ENCODE measurements at places on chromosomes 6 and 20.

GRCh38 chr6:118896339-118897136 lies 2.6 kb downstream of the ASF1A start:
- no peak for DNase-seq

DNA sequence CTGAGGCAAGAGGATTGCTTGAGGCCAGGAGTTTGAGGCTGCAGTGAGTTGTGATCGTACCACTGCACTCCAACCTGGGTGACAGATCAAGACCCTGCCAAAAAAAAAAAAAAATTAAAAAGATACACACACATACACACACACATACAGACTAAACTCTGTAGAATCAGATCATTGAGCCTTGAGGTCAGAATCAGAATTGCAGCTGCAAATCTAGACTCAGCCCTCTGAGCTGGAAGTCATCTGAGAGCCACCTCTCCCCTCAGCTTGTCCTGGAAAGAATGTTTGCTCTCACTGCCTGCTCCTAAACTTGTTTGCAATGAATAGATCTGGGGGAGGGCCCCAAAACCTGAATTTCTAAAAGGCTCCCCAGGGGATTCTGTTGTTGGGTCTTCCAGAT lies 41.4 kb upstream of the ANGPT4 start:
- no peak for DNase-seq

DNA sequence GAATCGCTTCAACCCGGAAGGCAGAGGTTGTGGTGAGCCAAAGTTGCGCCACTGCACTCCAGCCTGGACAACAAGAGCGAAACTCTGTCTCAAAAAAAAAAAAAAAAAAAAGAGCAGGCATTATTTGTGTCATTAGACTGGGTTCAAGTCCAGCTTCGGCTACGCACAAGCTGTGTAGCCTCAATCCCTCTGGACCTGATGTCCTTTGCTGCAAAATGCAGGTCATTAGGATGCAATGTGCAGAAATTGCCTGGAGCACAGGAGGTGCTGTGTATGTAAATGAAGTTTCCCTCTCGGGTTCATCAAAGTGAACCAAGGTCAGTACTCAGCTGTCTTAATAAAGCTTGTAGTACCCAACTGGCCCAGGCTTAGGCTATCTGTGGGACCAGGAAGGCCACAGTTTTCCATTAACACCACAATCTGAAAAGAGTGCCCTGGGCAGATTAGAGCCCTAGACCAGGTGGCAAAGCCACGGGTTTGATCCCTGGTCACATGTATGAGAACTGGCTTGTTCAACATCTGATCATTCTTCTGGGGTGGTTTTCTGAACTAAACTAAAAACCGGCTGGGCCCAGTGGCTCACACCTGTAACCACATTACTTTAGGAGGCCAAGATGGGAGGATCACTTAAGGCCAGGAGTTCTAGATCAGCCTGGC lies 155.3 kb downstream of the ZMYND8 start:
- DNase-seq: no peak

DNA sequence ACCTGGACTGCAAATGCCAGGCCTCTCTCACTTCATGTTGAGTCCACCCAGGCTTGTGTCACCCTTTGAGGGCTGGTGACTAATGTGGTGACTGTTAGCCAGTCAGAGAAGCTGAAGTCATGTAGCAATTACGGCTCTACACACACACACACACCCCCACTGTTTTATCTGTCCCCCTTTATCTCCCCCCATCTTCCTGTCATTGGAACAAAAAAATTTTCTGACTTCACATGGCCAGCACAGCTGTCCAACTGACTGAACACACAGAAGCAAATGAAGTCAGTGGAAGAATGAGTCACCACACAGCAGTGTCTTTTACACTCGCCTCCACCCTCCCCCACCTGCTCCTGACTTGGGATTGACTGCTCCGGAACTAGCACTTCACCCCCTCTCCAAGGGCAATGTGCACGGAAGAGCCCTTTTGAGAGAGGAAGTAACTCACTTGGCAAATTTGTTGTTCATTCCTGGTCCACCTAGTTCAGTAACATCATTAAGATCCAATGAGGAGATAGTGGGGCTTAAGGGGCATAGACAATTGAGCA lies 198.0 kb downstream of the RNF144B start:
- DNase-seq: no peak

- DNase-seq: no peak
Measured at GRCh38 chr20:50918403-50918802, 12.8 kb downstream of the ADNP start.

DNA sequence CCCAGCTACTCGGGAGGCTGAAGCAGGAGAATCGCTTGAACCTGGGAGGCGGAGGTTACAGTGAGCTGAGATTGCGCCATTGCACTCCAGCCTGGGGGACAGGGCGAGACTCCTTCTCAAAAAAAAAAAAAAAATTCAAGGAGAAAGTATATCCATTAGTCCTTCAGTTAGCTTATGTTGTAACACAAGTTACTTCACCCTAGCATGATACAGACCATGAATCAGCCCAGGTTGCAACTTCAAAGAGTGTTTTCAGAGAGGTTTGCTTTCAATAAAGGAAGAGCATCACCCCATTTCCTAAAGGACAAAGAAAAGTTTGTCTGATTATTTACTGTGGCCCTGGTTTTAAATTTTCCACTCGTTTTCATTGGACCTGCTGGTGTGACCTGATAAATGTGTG lies 73.0 kb downstream of the SERAC1 start:
- no peak for DNase-seq

GRCh38 chr6:8562125-8562524 lies 126.8 kb upstream of the SLC35B3 start:
- no peak for DNase-seq

DNA sequence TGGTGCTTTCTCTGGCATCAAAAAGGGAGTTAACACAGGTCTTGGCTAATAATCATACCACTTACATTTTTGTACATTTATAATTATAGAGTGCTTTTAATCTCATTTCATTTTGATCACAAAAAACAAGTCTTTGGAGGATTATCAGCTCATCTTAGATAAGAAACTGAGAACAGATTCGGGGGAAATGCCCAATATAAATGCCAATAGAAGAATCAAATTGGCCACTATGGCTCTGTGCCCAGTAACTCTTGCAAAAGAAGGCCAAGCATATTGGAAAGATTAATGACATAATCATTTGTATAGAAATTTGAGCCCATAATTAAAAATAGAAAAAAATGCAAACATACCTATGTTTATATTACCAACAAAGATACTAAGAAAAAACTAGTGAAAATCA lies 42.5 kb downstream of the IPCEF1 start:
- no peak for DNase-seq

DNA sequence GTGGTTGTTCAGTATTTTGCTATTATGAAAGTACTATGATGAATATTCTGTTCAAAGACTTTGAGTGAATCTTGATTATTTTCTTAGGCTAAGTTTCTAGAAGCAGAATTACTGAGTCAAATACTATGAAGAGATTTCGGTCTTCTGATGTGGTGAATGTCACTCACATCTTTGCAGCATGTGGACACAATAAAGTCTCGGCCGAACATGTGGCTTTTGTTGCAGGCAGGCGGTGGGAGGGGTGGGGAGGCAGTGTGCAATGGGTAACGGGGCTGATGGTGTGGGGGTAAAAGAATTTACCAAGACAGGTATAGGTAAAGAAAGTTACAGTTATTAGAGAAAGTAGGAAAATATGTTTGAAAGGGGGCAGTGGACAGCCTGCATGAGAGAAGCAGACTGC lies 156.4 kb upstream of the DTNBP1 start:
- DNase-seq: no peak

- no peak for DNase-seq
Measured at GRCh38 chr6:157358287-157358686, 22.7 kb upstream of the ZDHHC14 start.

- no peak for DNase-seq
Measured at GRCh38 chr20:646107-646867, 6.7 kb downstream of the SRXN1 start.

DNA sequence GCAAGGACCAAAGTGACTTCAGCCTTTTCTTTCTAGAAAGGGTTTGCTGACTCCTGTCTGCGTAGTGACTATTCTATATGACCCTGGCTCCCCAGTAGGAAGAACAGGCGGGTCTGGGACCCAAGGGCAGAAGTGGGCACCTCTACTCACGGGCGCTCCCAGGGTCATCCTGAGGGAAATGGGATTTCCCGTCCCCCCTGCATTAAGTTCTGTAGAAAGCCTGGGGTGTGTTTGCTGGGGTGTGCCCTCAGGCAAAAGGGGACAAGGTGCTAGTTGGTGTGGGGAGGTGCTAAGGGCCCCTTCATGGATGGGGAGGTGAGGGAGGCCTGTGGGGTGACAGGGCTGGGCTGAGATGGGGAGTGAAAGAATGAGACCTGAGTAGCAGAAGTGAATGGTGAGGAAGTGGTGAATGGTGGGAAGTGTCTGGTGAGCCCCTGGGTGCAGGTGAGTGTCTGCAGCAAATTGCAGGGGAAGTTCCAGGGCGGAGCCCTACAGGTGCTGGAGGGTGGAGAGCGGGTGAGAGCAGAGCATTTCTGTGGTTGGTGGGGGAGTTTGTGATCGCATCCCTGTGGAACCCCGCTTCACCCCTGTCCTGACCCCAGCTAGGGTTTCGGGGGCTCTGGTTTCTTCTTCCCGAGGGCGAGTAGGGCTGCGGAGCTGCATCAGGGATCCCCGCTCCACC lies 21.1 kb downstream of the RAET1L start:
- peak; percentile 48 for DNase-seq

GRCh38 chr6:88442737-88443136 lies 276.6 kb upstream of the CNR1 start:
- no peak for DNase-seq

- DNase-seq: no peak
Measured at GRCh38 chr6:91023529-91023928, 436.7 kb upstream of the MAP3K7 start.

GRCh38 chr20:6732001-6732447 lies 35.5 kb upstream of the BMP2 start:
- no peak for DNase-seq

- no peak for DNase-seq
Measured at GRCh38 chr6:30450548-30450908, 38.8 kb upstream of the HLA-E start.

- no peak for DNase-seq
Measured at GRCh38 chr6:39566456-39566855, 158.8 kb downstream of the KIF6 start.

GRCh38 chr6:127547215-127547614 lies 28.1 kb upstream of the MTCL3 start:
- no peak for DNase-seq

GRCh38 chr6:157246048-157246630 lies 77.2 kb downstream of the TMEM242 start:
- no peak for DNase-seq

GRCh38 chr6:105757512-105758200 lies 328.5 kb upstream of the PRDM1 start:
- no peak for DNase-seq

Data from T follicular helper cell (primary cell).